ENCODE measurements at places on chromosomes 1 and 21.

- peak; percentile 14 for DNase-seq
Observed at GRCh38 chr1:210332719-210333398, 4.2 kb downstream of the HHAT start.

DNA sequence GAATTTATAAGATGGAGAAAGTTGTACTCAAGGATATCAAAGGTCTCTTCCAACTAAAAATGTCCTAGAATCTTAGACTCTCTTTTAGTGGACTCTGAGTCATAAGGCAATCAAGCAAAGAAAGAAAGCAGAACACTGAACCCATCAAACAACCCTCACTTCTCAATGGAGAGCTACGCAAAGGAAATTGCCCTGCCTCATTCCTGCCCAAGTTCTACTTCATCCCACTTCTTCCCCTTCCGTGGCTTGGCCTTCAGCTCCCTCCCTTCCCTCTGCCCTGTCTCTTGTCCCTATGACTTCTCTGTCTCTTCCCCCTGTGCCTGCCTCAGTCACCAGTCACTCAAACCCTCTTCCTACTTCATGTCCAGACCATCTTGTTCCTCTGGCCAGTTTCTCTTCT, 58.5 kb downstream of the RIMS3 start:
- no peak for DNase-seq

DNA sequence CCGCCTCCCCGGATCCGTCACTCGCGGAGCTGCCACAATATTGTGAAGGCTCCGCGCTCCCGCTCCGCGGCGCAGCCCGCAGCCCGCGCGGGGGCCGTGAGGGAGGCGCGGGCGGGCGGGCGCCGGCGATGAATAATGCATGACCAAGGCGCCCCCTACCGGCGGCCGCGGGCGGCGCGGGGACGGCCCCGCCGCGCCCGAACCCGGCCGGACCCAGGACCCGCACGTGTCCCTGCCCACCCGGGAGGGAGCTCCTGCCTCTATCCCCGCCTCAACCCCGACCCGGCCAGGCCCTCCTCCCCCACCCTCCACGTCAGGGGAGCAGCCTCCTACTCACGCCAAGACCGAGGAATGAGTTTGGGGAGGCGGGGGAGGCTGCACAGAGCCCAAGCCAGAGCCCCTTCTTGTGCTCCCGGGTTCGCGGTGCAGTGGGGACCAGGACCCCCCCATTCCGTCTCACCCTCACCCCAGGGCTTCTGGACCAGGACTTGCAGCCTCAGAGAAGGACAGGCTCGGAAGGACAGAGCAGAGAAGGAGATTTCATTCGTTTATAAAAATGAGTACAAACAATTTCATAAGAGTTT, 70.8 kb upstream of the CASZ1 start:
- peak; percentile 47 for DNase-seq

GRCh38 chr1:81478219-81478618, 322.5 kb upstream of the ADGRL2 start:
- DNase-seq: no peak

DNA sequence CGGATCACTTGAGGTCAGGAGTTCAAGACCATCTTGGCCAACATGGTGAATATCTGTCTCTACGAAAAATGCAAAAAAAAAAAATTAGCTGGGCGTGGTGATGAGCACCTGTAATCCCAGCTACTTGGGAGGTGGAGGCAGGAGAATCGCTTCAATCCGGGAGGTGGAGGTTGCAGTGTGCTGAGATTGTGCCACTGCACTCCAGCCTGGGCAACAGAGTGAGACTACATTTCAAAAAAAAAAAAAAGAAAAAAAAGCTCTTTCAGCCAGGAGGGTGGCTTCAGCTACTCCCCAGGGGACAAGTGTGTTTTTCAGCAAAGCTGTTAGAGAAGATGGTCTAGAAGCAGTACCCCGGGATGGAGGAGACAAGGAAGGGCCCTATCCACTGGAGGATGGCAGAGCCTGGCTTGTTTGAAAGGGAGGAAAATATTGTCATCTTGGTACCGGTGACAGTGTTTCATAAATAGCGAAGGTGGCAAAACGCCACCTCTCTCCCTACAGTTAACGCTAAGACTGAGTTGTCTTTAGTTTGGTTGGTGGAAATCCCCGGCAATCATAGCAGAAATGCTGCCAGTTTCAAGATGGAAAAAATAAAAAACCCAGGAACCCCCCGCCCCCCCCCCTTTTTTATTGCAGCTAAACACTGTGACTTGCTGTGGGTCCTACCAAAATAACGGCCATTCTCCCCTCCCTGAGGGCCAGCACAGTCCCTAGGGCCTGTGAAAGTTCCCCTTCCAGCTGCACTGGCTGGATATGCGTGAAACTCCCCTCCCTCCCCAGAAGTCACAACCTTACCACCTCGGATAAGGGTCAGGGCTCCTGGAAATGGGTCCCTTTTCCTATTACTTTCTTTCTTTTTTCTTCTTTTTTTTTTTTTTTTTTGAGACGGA, 3.5 kb downstream of the PIK3CD start:
- no peak for DNase-seq

DNA sequence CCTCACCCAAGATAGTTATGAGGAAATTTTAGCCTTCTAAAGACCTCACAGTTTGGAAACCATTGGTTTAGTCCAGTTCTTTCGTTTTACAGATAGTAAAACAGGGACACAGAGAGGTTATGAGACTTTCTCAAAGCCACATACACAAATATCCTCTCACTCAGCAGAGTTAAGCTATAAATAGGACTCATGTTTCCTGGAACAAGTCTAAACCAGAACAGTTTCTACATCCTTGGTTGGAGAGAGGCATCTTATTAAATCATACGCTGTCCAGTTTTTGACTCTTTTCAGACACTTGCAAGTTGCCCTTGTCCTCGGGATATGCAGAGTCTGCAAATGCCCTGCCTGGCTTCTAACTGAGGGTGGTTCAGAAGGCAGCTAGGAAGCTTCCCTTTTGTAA, 462.1 kb upstream of the DEPDC1 start:
- DNase-seq: no peak

DNA sequence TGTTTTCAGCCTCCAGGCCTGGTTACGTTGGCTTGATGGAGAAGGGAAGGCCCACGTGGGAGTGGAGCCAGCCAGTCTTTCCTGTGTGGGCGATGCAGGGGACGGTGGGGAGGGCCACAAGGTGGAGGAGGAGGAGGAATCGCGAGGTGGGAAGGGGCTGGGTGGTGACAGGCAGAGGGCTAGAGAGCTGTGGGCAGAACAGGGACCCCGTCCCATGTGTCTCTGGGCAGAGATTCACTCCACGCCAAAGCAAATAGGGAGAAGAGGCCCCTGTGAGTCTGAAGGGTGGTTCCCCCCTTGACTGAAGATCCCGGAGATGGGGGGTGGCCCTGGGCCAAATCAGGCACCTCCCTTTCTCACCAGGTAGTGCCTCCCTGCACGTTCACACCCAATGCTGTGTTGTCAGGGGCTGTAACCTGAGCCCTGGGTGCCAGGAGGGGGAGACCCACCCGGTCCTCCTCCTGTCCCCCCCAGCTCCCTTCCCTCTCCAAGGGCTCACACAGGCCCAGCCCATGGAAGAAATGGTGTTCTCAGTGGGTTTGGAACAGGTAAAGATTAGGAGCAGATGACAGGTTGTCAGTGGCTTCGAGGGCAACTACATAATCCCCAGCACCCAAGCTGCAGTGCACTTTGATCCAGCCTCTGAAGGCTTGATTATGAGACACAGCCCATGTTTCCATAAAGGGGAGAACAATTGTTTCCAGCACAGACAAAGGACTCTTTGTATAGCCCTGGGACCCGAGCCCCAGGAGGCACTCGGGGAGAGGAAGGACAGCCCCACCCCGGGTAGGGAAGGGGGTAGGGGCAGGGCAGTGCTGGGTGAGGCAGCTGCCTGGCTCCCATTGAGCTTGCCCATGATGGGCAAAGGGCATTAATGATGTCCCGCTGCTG, 37.7 kb upstream of the GPR37L1 start:
- no peak for DNase-seq

- DNase-seq: no peak
Observed at GRCh38 chr1:97412166-97412565, 508.7 kb downstream of the DPYD start.

GRCh38 chr1:28129150-28129549, 40.7 kb upstream of the EYA3 start:
- no peak for DNase-seq

DNA sequence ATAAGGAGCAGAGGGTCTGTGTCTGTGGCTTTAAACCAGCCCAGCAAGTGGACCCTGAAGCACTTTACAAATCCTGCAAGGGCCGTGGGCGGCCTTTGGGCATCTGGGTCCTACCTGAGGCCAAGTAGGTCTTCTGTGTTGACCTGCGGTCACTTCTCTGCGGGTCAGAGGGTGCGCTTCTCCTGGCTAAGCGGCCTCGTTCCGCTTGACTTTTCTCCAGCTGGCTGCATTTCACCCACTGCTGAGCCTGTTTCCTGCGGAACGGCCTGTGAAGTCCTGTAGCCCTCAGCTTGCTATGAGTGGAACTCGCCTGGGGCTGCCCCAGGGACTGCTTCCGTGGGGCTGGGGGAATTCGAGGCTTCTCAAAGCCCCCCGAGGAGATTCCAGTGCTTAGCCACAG, 43.3 kb downstream of the SLC37A1 start:
- DNase-seq: no peak

GRCh38 chr1:85027242-85027983, 20.9 kb downstream of the MCOLN3 start:
- no peak for DNase-seq

- no peak for DNase-seq
Observed at GRCh38 chr1:210535761-210536160, 207.1 kb downstream of the HHAT start.

DNA sequence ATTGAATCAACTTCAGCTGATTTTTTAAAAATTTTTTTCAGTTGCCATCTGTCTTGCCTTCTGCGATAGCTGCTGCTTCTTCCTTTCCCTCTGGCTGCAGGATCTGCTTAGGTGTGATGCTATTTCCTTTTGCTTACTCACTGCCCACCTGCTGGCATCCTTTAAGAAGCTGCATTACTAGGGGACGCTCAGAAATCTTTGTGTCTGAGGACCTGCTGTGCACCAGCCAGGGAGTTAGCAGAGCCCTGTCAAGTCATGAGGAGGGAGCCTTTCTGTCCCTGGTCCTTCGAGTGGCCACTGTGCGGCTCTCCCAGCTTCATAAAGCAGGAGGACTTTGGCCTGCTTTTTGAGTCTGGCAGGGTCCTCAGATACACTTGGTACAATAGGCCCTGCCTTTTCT, 327.8 kb downstream of the USH2A start:
- no peak for DNase-seq

GRCh38 chr1:68232289-68233148, at the start of gene WLS:
WLS (minus strand) TSS chr1:68232523; CDS start chr1:68232299, 224 bp downstream.
- DNase-seq: no peak

DNA sequence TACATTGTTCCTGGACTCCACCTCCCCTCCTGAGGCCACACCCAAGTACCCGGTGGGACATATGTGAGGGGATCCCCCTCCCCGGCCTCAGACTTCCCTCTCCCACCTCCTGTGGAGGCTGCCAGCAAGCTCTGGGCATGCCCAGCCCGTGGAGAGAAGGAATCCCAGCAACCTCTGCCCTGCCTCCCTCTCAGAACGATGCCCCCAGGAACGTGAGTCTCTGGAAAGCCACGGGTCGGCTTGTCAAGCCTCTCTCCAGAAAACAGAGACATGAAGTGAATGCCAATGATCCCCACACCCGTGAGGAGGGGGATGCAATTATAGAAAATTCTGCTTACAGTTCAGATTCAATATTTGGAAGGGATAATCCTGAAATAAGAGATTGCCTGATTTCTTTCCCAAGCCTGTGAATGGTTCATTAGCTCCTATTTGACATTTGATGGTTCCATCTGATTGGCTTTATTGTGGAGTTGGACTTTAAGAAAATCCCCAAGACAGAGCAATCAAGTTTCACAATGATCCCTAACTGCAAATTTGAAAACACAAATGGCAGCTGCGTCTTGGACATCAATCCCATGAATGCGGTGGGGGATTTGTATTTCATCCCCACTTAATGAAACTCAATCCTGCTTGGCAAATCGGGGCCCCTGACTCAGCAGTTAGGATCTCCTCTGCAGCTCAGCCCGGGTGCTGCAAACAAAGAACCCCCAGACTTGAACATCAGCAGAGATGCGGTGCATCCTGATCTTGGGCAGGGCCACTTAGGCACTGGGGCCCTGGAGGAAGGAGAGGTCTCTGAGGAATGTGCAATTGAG, 9.1 kb upstream of the GUCA2B start:
- no peak for DNase-seq

DNA sequence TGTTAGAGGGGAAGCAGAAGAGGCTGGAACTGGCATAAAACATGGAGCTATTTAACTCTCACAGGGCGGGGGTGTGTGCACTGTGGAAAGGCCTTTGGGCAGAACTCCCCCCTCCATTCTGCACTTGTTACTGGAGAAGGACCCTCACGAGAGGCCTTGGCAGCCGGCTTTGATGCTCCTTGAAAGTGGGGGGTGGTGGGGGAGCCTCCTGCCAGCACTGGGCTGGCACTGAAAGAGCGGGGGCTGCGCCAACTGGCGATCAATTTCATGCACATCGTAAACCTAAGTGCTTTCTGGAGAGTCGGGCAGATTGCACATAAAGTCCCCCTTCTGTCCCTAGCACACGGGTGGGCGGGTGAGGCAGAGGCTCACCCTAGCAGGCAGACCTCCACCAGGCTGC, 28.9 kb downstream of the FOXO6 start:
- DNase-seq: no peak

GRCh38 chr1:10431070-10431730, 967 bp downstream of the CENPS start:
- no peak for DNase-seq
